ENCODE measurements at places on chromosomes 4 and X.

- DNase-seq, result no peak
These were observed 34.6 kb downstream of the RTL5 start for GRCh38 chrX:72097098-72097497.

DNA sequence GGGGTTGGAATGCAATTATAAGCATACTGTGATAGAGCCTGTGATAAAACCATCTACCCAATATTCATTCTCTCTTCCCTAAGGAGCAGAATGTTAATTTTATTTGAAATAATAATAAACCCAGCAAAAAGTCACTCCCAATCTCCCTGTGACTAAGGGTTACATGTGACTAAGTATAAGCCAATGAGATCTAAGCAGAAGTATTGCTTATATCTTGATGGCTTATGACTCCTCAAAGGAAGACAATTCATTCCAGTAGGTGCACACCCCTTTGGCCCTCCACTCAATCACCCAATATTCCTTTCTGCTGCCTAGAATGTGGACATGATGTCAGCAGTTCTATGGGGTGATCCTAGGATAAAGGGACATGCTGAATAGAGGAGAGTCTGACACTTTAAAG lies 224.6 kb downstream of the ADAMTS3 start:
- DNase-seq, result no peak

- DNase-seq, result no peak
These were observed 51.8 kb upstream of the RBPJ start for GRCh38 chr4:26269038-26269437.

GRCh38 chr4:6728320-6729029 lies 12.5 kb downstream of the BLOC1S4 start:
- no peak for DNase-seq

DNA sequence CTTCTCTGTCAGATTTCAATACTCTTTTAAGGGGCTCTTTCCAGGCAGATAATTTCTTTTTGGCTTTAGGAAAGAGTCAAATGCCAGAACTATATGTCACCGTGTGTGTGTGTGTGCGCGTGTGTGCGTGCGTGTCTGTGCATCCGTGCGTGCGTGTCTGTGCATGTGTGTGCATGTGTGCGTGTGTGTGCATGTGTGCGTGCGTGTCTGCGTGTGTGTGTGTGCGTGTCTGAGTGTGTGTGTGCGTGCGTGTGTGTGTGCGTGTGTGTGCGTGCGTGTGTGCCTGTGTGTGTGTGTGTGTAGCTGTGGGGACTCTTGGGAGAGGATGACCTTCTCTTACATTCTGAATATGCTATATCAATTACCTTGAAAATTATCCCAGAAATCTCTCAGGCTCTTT lies 441.6 kb downstream of the SLITRK2 start:
- DNase-seq, result no peak

GRCh38 chrX:107451731-107452130 lies 2.3 kb downstream of the FRMPD3 start:
- DNase-seq, result peak; percentile 77

DNA sequence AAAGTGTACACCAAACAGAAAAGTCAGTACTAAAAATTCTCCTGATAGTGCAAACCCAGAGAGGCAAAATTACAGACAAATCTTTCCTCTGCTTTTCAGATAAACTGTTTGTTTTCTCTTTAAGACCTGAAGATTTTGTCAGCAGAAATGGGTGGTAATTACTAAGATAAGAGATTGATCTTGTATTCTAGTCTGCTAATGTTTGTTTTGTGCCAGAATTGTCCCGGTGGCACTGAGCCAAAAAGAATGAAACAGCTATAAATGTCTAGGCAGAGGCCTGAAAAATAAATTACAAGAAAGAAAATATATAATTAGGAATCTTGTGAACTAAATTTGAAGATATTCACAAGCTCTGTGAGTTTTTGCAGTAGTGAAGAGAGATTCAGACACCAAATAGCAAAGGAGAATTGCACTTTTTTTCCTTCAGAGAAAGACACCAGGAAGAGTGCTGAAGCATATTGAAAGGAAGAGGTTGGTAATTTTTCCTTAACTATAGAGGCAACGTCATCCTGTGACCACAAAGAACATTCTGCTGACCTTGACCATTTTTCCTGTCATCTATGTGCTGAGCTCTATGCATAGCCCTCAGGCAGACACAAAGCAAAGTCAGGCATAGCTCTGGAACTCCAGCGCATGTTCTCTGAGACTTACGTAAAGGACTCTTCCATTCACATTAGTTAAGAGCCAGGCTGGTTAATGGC lies 314.5 kb upstream of the RASGEF1B start:
- DNase-seq, result peak; percentile 80

DNA sequence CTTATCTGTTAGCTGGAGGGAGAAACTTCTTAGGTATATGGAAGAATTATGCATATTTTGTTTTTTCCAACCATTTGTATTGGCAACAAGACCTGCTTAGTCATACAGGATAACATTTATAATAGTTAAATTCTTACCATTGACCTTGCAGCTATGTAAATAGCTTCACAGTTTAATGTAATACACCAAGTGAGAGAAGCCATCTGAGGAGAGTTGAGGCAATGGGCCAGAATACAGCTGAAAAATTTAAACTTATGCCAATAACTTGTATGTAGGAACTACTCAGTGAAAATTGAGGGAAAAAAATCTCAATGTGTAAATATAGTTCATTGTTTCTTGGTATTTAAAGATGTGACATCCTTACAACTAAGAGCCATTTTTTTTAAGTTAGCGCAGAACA lies 273.5 kb downstream of the DACH2 start:
- DNase-seq, result no peak

DNA sequence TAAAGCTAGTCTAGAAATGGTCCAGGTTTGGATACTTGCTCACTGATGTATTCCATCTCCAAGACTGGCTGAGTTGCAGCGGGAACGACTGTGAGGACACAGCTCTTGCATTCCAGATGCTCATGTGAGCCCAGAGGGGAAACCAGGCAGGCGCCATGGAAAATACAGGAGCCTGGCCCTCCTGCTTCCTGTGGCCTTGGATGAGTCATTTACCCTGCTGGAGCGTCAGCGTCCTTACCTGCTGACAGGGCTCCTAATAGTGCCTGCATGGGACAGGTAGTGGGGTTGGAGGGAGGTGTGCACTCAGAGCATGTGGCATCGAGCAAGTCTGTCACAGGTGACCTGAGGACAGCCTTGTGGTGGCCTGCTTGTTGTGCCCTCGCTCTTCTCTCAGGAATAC lies 69.4 kb downstream of the NSG1 start:
- DNase-seq, result no peak

- no peak for DNase-seq
These were observed 9.3 kb downstream of the RAB40A start for GRCh38 chrX:103510031-103510430.

GRCh38 chr4:169014586-169014985 lies 4.5 kb upstream of the CBR4 start:
- DNase-seq, result no peak

GRCh38 chrX:19193565-19193964 lies 71.3 kb upstream of the ADGRG2 start:
- no peak for DNase-seq

DNA sequence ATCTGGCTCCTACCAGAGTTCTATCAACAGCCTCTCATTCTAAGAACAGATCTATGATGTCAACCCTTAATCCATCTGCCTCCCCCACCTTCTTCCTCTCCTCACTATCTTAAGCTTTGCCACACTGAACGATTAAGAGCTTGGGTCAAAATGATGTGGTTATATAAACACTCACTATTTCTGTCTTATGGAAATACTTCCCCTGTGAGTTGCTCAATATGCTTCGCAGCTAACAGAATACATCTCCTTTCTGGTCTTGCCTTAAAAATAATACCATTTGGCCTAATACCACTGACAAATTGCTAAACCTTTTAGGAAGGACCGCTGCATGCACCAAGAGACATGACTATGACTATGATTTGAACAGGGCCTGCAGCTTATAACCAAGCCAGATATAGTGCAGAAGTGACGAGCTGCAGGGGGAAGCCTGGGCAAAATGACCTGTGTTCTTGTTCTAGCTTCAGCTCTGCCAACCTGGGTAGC lies 130.9 kb downstream of the RNF150 start:
- no peak for DNase-seq

- peak; percentile 37 for DNase-seq
These were observed 14.6 kb upstream of the SLC25A4 start for GRCh38 chr4:185128272-185129119.

DNA sequence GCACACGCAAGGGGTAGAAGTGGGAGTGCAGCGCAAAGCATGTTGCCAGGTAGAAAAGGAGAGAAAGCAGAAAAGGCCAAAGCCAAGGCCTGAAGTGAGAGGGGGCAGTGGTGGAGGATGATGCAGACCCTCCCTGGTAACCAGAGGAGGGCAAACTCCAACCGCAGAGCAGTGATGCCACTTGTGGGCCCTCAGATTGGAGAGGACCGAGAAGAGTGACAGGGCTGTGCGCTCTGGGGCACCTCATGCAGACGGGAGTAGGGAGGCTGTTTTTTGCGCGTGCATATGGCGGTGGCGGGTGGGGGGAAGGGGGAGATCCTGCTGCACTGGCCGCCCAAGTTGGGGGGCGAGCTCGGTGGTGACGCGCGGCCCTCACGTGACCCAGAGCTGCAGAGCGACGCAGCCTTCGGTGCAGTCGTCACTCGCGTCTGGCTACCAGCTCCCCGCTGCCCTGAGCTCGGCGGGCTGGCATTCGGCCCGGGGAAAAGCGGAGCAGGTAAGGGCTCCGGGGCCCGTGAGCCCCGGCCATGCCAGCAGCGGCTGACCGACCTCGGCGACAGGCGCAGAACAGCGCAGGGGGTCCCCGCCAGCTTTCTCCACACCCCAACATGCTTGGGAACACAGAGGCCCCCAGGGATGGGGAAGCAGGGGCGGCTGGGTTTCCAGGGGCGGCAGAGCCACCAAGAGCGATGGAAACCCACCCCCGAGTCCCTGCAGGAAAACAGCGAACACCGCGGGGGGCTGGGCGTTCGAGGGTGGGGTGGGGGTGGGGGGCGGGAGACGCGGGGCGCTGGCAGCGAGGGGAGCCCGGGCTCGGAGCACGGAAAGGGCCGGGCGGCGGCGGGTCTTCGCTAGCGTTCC lies at the start of gene BEX3:
BEX3 (plus strand) TSS at position 421 of the 861 bp plus-strand sequence. CDS start 984 bp downstream, outside the sequence.
- DNase-seq, result peak; percentile 47

Measured in NCI-H69 (cell line).